ENCODE measurements at places on chromosomes 6 and 20.

DNA sequence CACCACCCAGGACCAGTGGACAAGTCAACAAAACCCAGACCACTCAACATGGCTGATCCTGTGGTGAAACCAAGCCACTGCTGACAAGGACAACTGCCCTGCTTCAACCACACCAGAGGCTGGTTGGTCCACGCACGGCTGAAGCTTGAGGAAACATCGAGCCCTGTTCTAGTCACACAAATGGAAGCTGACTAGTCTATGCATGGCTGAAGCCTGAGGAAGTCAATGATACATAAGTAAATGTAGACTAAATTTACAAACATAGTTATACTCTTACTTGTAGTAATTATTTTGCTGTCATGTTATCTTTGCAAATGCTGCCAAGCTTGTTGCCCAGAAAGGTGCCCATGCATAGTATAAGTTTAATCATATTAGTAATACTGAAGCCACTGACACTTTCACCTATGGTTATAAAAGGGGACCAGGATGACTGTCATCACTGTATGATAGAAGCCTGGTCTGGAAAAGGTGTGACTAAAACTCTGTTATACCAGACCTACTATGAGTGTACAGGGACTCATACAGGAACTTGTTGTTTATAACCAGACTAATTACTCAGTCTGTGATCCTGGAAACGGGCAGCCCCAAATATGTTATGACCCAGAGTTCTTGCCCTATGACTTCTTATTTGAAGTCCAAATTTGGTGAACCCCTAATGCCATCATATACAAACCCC is 5.6 kb downstream of the IL22RA2 start:
- DNase-seq: no peak

DNA sequence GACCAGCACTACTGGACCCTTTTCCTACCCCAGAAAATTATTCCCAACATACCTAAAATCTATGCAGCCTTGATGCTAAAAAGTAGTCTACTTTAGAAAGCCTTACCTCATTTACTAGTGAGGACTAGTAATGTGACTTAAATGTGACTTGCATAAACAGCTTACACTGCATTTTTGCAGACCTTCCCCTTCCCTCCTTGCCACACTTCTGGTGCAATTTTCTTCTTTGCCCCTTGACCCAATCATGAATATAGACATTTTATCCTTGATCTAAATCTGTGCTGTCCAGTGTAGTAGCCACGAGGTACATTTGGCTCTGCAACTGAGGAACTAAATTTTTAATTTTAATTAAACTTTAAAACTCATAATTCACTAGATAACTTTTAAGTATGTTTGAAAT is 7.0 kb upstream of the ZKSCAN8 start:
- DNase-seq: no peak

- no peak for DNase-seq
Measured at GRCh38 chr6:44558832-44559251, 171.3 kb downstream of the CDC5L start.

GRCh38 chr20:37907330-37907676 is 4.4 kb downstream of the VSTM2L start:
- no peak for DNase-seq

All from central memory CD4-positive, alpha-beta T cell (primary cell).